ENCODE measurements at places on chromosomes 7 and 10.

DNA sequence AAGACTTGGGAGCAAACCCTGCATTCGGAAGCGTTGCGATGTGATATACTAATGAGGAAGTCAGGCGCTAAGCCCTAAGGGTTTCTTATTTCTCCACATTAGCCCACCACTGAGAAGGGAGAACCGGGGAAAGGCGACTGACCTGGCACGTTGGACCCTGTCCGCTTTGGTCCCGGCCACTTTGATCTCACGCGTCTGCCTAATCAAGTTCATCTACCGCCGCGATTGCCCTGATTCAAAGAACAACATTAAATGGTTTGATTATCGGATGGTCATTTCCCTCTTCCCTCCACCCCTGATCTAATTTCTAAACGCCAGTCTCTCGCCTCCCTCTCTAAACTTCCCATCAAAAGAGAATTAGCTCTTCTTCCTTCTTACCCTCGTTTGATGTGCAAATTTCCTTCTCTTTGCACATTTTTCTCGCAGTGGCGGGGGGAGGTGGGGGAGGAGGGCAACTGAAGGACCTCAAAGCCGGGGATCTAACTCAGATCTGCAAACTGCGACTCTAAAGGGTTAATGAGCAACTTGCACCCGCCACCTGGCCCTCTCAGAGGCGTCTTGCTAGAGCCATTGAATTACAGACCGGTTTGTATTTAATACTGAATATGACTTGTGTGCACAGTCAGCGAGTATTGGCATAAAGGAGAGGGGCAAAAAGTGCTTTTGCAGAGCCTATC is 687 bp upstream of the DKK1 start:
- no peak for DNase-seq

- no peak for DNase-seq
Observed at GRCh38 chr10:88082806-88083596, 219.6 kb downstream of the PTEN start.

GRCh38 chr7:42790196-42790595 is 121.7 kb downstream of the C7orf25 start:
- no peak for DNase-seq

DNA sequence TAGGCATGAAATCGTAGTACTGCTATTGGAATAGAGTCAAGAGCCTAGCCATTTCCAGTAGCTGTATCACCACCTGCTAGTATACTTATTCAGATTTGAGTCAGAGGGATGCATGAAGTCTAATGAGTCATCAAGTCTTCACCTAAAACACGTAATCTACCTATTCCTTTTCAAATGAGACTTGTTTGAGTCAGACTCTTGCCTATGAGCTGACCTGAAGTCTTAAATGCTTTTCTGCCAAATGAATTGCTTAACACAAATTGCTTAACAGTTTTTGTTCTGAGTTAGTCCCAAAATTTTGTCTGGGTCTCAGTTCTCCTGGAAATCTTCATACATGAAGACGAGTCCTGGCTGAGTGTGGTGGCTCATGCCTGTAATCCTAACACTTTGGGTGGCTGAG is 165.2 kb downstream of the GNAT3 start:
- no peak for DNase-seq

- DNase-seq: no peak
Observed at GRCh38 chr7:12485845-12486244, 82.2 kb upstream of the VWDE start.

DNA sequence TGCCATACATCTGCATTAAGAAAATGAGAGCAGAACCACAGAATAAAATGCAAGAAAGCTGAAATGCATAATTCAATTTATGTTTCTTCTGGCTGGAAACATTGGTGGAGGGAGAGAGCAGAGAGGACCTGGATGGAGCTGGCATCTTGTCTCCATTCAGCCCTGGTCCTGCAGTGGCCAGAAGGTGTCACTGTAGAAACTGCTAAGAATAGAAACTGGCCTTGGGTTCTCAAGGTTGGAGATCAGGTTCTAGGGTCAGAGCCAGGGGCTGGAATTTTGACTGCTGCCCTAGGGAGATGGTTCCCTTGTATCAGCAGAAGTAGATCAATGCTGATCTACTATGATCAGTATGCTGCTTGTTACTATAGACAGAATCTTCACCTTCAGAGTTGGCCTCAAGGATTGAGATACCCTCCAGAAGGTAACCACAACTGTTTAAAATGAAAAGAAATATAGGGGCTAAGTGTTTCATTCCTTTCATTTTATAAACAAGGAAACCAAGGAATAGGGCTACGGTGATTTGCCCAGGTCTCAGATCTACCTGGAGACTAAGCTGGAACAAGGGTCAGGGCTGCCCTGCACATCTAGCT is 13.1 kb downstream of the TAS2R41 start:
- no peak for DNase-seq

DNA sequence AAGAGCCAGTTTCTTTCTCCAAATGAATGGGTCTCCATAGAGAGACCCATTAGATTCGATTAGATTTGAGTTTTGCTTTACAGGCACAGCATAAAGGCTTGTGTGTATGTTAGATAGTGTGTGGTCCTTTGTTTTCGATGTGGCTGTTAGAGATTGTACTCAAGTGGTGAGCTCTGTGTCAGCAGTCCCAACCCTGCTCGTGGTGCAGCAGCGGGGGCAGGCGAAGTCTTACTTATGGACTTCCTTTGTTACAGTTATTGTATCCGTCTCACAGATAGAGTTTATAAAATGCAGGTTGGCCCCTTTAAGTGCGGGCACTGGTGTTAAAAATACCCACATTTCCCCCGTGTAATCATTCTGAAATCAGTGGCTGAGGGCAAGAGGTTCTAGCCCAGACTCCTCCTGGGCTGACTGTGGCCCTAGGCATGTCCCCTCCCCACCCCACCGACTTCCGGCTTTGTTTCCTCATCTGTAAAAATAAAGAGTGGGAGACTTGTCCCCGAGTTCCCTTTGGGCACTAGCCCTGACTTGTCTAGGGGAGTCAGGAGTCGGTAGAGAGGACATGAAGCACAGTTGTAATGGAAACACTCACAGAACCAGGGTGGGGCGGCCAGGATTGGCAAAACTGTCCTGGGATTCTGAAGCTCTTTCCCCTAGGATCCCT is 28.6 kb downstream of the MTURN start:
- no peak for DNase-seq

DNA sequence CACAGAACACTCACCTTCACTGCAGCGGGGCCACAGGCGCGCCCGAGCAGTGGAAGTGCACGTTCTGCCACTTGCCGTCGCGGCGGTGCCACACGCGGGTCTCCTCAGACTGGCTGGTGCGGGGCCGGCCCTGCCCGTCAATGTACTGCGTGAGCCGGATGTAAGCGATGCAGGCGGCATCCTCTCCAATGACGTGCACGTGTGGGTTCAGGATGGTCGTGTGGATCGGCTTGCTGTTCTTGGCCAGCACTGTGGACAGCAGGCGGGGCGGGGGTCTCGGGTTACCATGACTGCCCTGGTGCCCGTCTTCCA is 19.2 kb downstream of the YKT6 start:
- DNase-seq: peak; percentile 10

DNA sequence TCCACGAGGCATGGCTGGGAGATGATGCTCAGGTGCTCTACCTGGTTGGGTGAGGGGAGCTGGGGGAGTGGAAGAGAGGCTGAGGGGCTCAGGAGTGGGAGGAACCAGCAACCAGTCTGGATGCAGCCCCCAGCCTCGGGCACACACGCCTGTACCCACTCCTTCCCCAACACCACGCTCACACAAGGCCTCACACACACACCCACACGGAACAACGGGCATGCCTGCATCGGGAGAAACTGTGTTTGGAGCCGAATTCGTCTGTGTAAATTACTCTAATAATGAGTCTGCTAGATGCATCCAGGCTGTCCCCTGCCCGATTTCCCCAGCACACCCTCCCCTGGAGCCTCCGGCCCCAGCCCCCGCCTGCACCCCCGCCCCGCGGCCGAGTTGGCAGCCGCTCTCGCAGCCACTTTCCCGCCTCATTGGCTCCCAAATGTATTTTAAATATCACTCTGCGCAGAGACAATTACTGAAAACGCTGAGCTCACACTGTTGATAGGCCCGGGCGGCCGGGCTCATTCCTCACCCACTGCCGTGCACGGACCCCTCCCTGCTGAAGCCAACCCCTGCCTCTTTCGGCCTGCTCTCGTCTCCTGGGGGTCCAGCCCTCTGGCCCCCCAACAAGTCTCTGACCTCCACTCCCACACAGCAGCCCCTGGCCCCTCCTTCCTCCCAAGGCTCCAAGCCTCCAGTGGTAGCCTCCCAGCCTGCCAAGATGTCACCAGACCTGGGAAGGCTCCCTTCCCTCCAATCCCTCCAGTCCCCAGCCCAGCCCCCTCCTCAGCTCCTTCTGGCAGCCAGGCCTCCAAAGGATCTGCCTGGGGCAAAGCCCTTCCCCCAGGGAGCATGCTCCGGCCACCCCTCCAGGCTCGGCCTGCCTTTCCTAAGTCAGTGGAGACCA is 11.1 kb downstream of the H2BK1 start:
- DNase-seq: no peak
